Psoas muscle (tissue), 8 donors: ENCODE measurements at places on chromosomes 4 and X. TPM values are rescaled to one million over a fixed set of nuclear protein-coding genes. Genes with fewer than 3 reads are reported as not detected.

AMER1 gene
- 5.7 TPM for total RNA-seq

PPM1K gene
- 3.3 TPM for total RNA-seq

TAF7L gene
- not detected for total RNA-seq

RADX gene
- total RNA-seq, result 1.0 TPM

SETD7 gene
- 94.4 TPM for total RNA-seq

MAGEE1 gene
- total RNA-seq, result 1.5 TPM

MSX1 gene
- total RNA-seq, result 1.4 TPM

TCEAL5 gene
- total RNA-seq, result not detected

DHRSX gene
- 12.0 TPM for total RNA-seq

GRCh38 chr4:158821228-158821971 lies 52.6 kb downstream of the FNIP2 start:
- no peak for DNase-seq

GRCh38 chr4:78410225-78410624 lies 141.3 kb upstream of the ANXA3 start:
- DNase-seq, result no peak

DNA sequence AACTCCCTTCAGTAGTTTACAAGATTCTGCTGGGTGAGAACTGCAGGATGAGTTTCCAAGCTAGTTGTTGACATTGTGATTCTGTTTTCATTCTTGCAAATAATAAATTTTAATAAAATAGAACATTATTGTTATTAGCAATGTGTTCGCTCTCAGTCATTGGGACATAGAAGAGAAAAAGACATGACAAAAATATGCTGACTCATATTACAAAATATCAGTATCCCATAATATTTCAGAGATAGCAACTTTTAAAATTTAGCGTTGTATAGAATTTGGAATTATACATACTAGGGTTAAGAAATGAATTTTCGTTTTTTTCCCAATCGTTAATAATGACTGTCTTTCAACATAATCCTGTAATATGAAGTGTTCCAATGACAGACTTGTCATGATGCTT lies 45.4 kb downstream of the KIT start:
- no peak for DNase-seq

GRCh38 chr4:37615059-37615719 lies 71.0 kb downstream of the RELL1 start:
- DNase-seq, result no peak

DNA sequence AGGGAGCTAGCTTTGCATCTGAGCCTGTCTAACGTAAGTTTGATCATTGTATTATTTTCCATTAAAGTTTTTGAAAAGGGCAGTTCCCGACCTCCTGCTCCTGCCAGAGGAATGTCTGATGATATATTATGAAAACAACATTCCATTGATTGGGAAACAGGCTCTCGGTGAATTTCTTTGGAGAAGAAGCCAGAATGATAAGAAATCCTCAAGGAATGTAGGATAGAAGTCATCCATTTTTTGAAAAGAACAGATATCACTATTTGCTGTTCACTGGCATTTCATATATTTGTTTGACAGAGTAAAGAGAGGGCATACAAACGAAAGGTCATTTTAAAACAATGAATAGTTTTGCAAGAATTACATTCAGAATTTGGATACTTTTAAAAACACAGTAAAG lies 781.0 kb upstream of the HTR2C start:
- DNase-seq, result no peak

GRCh38 chr4:147731580-147732517 lies at the start of gene ARHGAP10:
Gene ARHGAP10, plus strand, starts transcription at chr4:147732088. Its CDS starts 214 bp downstream, at chr4:147732302.
- DNase-seq, result peak; percentile 81

GRCh38 chr4:128757712-128758111 lies 51.8 kb upstream of the JADE1 start:
- DNase-seq, result peak; percentile 84

DNA sequence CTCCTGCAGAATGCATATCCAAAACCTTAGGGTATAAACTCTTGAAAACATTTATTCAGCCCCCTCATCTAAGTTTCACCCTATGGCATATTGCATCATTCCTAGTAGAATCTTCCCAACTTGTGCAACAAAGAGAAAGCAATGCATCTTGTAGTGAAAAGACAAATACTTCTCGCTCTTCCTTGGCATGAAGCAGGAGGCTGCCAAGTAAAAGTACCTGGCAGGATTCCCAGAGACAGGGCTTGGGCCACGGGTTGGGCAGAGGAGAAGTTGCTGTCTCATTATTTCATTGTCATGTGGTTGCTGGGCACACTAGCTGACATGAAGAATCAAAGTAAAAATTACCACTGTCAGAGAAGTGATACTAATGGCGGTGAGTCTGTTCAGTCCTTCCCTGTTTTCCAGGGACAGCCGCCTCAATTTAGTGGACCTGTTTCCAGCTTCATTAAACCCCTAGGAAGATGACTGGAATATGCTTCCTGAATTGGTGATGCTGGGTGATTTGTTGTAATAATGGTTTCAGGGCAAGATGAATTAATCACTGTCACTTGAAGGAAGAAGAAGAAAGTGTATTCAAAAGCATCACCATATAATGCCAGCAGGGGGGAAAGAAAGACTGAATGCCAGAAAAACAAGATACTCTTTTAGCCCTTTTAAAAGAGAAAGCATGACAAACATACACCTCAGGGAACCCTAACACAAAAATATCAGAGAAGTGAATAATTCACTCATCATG lies 380.5 kb upstream of the IGFBP7 start:
- no peak for DNase-seq

DNA sequence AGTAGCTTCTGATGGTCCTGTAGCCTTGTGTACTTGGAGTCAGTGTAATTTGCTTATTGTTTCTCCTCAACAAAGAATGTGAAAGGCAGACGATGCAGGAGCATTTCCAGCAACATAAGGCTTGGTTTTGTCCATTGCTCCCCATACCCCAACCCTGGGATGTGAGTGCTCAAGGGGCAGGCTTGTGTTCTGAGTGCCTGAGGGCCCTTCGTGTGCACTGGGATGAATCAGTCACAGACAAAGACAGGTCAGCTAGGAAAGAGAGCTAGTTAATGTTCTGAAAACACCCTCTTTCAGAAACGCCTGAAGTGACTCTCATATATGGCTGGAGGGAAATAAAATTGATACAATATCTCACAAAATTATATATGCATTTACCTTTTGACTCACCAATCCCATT lies 59.1 kb downstream of the PRPS1 start:
- DNase-seq, result no peak

- no peak for DNase-seq
These were observed 138.8 kb downstream of the GABRG1 start for GRCh38 chr4:45985038-45985437.

DNA sequence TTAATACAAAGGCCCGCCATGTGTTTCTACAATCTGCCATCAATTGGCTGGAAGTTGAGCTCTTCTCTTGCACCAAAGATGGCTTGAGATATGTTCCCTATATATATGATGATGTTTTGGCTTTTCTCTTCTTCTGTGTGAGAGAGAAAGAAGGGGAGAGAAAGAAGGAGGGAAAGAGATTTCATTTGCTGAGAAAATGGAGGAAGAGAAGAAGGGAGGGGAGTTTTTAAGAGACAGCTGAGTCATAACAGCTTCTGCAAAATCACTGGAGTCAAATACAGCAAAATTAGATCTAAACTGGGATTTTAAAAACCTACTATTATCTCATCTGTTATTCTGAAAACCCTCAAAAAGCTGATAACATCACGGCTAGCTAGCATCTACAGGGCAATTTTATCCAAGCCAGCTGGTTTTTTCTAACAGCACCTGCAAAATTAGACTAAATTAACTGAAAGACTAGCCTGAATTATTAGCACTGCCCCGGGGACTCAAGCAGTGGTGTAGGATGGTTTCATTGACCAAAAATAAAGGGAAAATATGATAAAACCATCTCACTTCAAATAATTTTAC lies 647.6 kb upstream of the ACTRT1 start:
- DNase-seq, result no peak

GRCh38 chrX:73831500-73831899 lies 268.5 kb downstream of the CHIC1 start:
- DNase-seq, result no peak

DNA sequence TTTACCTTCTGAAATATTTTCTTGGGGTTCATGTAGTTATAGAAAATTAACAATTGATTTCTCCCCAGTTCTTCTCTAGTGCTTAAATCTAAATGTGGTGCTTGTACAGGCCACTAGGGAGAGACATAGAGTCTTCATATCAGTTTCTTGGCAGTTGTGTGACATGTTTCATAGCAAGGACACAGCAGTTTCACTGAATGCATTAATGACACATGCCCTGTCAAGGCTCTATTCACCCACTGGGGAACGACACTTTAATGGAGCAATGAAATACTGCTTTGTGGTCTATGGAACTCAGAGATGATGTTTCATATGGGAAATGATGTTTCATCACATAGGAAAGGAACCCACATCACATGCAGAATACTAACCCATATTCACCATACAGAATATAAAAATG lies 2.8 kb downstream of the VEGFC start:
- DNase-seq, result no peak

GRCh38 chr4:159735281-159736207 lies 632.7 kb downstream of the RAPGEF2 start:
- no peak for DNase-seq

DNA sequence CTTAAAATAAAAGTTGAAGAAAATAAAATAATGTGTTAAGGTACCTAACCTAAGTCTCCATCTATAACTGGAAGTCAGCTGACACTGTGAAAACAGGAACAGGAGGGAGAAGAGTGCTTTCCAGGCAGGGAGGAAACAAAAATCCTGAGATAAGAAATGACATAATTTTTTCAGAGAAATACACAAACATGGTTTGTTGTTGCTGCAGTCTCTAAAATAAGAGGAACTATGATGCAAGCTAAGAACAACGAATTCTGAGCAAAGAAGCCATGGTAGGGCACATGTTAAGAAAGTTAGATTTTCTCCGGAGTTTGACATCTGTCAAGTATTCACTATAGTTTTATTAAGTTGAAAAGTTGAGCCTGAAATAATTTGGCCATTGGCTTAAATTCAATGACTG lies 26.9 kb downstream of the PAPSS1 start:
- no peak for DNase-seq

DNA sequence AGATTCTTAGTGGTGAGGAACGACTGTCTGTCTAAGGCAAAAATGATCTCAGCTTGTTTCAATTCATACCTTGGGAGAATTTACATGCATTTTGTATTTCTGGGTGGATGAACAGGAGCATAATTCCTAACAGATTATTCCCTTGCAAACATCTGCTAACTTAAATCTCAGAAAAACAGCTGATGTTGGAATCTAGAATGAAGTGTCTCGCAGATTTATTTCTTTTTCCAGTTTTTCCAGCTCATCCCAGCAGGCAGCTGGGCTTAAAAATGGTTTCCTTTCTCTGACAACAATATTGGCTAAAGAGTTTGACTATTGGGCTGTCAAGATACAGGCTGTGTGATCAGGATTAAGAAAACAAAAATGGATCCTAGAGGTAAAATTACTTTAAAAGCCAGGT lies 1.1 kb downstream of the LNX1 start:
- no peak for DNase-seq

DNA sequence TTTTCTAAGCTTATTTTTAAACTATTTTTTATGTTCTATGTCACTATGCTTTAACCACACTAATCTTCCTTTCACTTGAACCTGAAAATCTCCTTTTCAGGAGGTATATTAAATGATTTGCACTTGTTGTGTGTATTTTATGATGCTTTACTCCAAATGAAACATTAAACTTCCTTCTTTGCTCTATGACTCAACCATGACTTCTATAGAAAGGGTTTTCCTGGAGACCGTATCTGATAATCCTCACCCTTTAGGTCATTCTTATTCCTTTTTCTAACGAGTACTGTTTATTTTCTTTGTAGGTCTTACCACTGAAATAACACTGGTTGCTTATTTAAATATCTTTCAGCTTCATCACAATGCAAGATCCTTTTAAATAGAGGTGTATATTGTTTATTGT lies 1163.2 kb downstream of the PCDH18 start:
- DNase-seq, result no peak

- DNase-seq, result no peak
These were observed 431.6 kb downstream of the INPP4B start for GRCh38 chr4:142414366-142414990.

DNA sequence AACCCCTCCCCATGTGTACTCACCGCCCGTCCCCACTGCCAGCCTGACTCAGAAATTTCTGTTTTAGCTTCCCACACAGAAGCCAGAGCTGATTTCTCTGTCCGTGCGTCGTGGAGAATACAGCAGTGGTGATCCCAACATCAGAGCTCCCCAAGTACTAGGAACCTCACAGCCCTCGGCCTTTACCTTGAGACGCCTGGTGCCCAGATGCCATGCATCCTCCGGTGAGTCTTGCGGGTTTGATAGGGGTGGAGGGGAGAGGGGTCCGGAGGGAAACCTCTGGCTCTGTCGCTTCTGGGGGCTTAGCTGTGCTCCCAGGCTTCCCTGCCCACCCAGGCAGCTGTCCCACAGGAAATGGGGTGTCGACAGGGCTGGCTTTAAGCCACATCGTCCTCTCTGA lies 2.1 kb downstream of the LOC101059915 start:
- DNase-seq, result no peak

DNA sequence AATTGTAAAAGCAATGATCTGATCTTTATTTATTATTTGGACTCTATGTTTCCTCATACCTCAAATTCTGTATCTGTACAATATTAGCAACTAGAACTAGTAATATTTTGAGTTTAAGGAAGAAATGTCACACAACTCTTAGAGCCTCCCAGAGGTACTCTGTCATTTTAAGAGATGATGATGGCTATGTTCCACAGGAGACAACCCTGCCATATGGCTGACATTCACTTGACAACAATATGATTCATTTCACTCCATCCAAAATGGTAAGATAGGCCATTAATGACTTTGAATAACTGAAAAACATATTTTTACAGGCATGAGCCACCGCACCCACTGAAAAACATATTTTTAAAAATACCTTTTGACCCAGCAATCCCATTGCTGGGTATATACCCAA lies 190.3 kb downstream of the MAML3 start:
- DNase-seq, result no peak

DNA sequence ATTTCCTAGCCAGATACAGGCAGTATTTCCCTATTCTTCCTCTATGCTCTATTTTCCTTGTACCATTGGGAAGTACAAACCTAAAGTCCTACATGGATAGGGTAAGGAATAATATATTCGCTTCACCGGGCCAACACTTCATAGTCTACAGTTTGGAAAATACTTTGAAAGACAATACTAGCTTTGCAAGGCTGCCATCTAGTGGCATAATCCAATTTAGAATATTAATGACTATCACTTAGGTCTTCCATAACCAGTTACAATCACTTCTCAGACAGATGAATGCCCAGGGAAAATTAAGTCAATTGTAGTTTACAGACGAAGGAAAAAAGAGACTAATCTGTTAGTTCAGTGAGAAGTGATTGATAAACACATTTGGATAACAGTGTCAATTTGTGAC lies 141.0 kb upstream of the FAM47C start:
- no peak for DNase-seq

GRCh38 chr4:86718152-86718551 lies 124.0 kb downstream of the PTPN13 start:
- DNase-seq, result no peak

GRCh38 chr4:132386130-132386529 lies 763.0 kb upstream of the PCDH10 start:
- DNase-seq, result no peak

GRCh38 chr4:104064646-104065577 lies 345.1 kb upstream of the TACR3 start:
- DNase-seq, result no peak

GRCh38 chrX:123961268-123962005 lies at the start of gene STAG2:
Gene STAG2, plus strand, starts transcription at chrX:123961706. Its CDS starts 60,922 bp downstream, at chrX:124022628.
- peak; percentile 83 for DNase-seq

GRCh38 chr4:183746305-183747229 lies 87.5 kb downstream of the TRAPPC11 start:
- peak; percentile 23 for DNase-seq

- no peak for DNase-seq
These were observed 2189.6 kb downstream of the PCDH7 start for GRCh38 chr4:32909736-32910135.
